ENCODE measurements at places on chromosomes 3 and 15.

- DNase-seq = no peak
These were observed 121.2 kb upstream of the PLXND1 start for GRCh38 chr3:129727707-129728106.

- no peak for DNase-seq
These were observed 120.3 kb downstream of the FMN1 start for GRCh38 chr15:33074212-33074611.

- no peak for DNase-seq
These were observed 27.4 kb downstream of the SLC7A14 start for GRCh38 chr3:170558427-170558826.

GRCh38 chr3:139121513-139122220 is 77.0 kb upstream of the PRR23C start:
- DNase-seq = no peak
